ENCODE measurements at places on chromosomes 1 and 21. TPM values are rescaled to one million over a fixed set of nuclear protein-coding genes. Genes with fewer than 3 reads are reported as not detected.

MIXL1 gene
- not detected for total RNA-seq

IGSF8 gene
- 52.6 TPM for total RNA-seq

ADGRL2 gene
- 22.8 TPM for total RNA-seq

USH2A gene
- not detected for total RNA-seq

PDPN gene
- total RNA-seq = not detected

VASH2 gene
- total RNA-seq = 0.74 TPM

SMIM1 gene
- 29.9 TPM for total RNA-seq

LRRC7 gene
- total RNA-seq = not detected

GRIK3 gene
- total RNA-seq = not detected

HCRTR1 gene
- not detected for total RNA-seq

FCRL4 gene
- not detected for total RNA-seq

B3GALT2 gene
- total RNA-seq = not detected

BECN2 gene
- not detected for total RNA-seq

SLC2A5 gene
- not detected for total RNA-seq

CELA3B gene
- not detected for total RNA-seq

HS2ST1 gene
- total RNA-seq = 5.1 TPM

GOLT1A gene
- 8.5 TPM for total RNA-seq

TMEM125 gene
- total RNA-seq = not detected
